ENCODE measurements at places on chromosomes 4 and X. TPM values are rescaled to one million over a fixed set of nuclear protein-coding genes. Genes with fewer than 3 reads are reported as not detected.
A peak's percentile ranks its signal among the peaks of the same experiment; 100 is the strongest.

VSIG4 gene
- 0.23 TPM for total RNA-seq

- peak; percentile 82 for DNase-seq
These were observed 29.2 kb upstream of the MXD4 start for GRCh38 chr4:2290974-2291704.

SCFD2 gene
- 21.4 TPM for total RNA-seq

DNA sequence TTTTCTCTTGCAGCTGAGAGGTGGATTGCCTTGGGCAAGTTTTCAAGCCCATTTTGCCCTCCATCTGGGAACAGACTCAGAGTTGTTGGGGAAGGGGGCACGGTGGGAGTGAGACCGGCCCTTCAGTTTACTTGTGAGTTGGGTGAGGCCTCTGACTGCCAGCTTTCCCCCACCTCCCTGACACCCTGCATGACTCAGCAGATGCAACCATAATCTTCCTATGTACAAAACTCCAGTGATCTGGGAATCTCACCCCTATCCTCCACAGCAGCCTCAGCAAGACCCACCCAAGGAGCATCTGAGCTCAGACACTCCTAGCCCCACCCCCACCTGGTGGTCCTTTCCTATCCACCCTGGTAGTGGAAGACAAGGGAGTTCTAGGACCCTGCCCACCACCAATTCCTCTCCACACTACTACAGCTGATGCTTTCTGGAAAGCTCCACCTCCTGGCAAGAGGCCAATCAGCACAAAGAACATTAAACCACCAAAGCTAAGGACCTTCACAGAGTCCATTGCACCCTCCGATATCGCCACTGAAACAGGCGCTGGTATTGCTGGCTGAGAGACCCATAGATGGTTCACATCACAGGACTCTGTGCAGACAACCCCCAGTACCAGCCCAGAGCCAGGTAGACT, 99.4 kb upstream of the STK26 start:
- no peak for DNase-seq

- DNase-seq = no peak
These were observed 149.3 kb upstream of the RBPJ start for GRCh38 chr4:26171501-26171900.

- DNase-seq = no peak
These were observed 14.1 kb upstream of the CNOT6L start for GRCh38 chr4:77833126-77833724.

GRCh38 chr4:10492464-10492863, 35.2 kb upstream of the ZNF518B start:
- no peak for DNase-seq

DNA sequence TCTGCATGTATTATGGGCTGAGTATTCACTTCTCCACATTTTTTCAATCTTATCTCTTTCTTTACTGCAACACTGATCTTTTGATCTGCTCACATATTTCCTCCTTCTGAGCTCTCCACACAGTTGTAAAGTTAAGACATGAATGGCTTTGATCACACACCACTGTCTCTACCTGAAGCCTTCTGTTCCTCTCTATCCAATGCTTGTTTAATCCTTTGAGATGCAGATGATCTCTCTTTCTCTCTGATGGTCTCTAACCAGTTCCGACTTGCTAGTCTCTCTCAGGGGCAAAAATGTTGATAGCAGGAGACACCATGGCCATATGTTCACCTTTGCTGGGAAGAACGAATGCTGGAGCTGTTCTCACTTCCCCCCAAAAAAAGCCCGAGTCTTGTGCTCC, 162.4 kb downstream of the UNC5C start:
- DNase-seq = no peak

DNA sequence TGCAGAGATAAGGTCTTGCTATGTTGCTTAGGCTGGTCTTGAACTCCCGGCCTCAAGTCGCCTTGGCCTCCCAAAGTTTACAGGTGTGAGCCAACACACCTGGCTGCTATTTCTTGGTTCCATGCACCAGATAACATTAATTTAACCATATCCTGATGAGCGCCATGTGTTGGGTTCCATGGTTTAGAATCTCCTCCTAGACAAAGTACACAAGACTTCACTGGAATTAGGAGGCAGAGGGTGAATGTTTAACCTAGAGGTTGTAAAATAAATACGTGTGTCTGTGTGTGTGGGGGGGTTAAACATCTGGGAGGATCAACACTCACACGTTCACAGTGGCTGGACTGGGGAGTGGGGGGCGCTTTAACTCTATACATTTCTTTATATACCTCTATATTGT, 32.4 kb upstream of the SORCS2 start:
- no peak for DNase-seq

- DNase-seq = no peak
These were observed 1470.4 kb downstream of the ADGRL3 start for GRCh38 chr4:62670514-62670913.

- peak; percentile 67 for DNase-seq
These were observed 108.4 kb upstream of the ATXN3L start for GRCh38 chrX:13428053-13428786.

DNA sequence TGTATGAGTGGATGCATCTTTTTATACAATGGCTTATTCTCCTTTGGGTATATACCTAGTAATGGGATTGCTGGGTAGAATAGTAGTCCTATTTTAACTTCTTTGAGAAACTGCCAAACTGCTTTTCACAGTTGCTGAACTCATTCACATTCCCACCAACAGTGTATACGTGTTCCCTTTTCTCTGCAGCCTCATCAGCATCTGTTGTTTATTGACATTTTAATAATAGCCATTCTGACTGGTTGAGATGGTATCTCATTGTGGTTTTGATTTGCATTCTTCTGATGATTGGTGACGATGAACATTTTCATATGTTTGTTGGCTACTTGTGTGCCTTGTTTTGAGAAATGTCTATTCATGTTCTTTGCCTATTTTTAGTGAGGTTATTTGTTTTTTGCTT, 687.0 kb upstream of the EPHA5 start:
- no peak for DNase-seq

RNF175 gene
- not detected for total RNA-seq

MAPK10 gene
- total RNA-seq = not detected

- DNase-seq = no peak
These were observed 62.2 kb downstream of the DIPK2B start for GRCh38 chrX:45138525-45138924.

GRCh38 chrX:38919202-38919601, 117.9 kb downstream of the MID1IP1 start:
- DNase-seq = no peak

ATP1B4 gene
- not detected for total RNA-seq

GRCh38 chr4:27245216-27245615, 384.6 kb downstream of the STIM2 start:
- no peak for DNase-seq

PPA2 gene
- 117 TPM for total RNA-seq

SYN1 gene
- total RNA-seq = 0.67 TPM

GRCh38 chr4:60359746-60360367, 840.3 kb upstream of the ADGRL3 start:
- no peak for DNase-seq

- no peak for DNase-seq
These were observed 118.8 kb upstream of the PCDH18 start for GRCh38 chr4:137651128-137651527.

DNA sequence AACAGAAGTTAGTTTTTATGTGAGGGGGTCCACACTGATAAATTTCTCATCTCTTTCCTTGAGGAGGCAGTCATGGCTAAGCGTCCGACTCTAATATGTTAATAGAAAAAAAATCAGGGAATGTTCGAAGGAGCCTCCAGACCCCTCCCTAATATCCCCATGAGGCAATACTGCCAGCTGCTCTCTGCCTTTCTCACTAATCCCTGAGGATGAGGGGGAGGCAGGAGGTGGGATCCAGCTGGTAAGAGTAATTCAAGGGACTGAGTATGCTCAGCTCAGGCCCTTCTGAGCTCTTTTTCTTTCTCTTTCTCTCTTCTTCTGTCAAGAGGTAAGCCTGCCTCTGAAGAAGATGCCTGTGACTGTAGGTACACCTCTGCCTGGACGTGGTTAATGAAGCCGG, 51.7 kb downstream of the PIR start:
- no peak for DNase-seq

DNA sequence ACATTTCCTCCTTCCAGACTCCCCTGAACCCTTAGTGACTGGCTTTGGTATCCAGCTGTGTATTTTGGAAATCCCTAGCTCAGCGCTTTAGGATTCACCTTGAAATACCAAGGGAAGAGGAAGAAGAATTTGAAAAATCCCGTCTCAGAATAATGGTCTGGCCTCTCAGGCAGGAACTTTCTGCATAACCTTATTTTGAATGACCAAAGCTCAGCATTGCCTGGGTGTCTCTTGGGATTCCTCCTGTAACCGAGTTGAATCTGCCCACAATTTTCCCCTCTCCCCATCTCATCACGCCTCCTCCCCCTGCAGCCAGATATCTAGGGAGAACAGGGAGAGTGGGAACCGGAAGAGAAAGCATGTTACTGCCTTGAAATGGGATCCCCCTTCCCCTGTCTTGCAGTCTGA, 116.2 kb downstream of the SMIM20 start:
- DNase-seq = no peak

GRCh38 chr4:152676052-152676854, 3.5 kb downstream of the TMEM154 start:
- no peak for DNase-seq

BEX4 gene
- total RNA-seq = 9.7 TPM

FABP2 gene
- not detected for total RNA-seq

- no peak for DNase-seq
These were observed 2.0 kb downstream of the USP9X start for GRCh38 chrX:41087201-41087600.

- no peak for DNase-seq
These were observed 36.8 kb upstream of the IL1RAPL1 start for GRCh38 chrX:28550331-28550872.

GRCh38 chr4:180598281-180598680, 1644.9 kb upstream of the TENM3 start:
- no peak for DNase-seq

- no peak for DNase-seq
These were observed 36.2 kb upstream of the ATP6AP2 start for GRCh38 chrX:40544343-40545266.

DNA sequence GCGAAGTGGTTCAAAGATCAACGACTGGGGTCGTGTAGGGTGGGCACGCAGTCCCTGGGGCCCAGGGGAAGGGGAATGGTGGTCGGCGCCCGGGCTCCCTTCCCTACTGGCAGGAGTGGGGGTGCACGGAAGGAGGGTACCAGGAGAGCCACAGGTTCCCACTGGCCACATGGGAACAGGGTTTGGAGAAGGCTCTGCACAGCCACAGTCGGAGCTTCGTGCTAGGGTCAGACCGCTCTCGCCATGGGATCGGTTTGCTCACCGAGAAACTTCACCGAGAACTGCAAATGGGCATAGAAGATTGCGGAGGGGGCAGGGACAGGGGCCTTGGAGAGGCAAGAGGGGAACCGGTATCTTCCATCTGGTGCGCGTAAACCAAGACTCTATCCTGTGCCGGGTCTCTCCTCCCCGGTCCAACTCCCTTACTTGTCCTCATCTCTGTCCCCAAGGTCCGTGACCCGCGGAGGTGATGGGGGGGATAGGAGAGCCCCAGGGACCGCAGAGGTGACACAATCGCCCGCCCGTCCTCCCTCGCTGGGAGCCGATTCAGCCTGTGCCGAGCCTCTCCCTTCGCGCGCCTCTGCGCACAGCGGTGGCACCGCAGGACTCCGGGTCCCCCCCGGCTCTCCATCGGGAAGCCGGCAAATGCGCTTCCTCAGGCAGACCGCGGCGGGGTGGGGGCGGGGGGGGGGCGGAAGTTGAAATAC, 1.0 kb downstream of the SCD5 start:
- peak; percentile 22 for DNase-seq

GRCh38 chrX:20432048-20432447, 165.3 kb upstream of the RPS6KA3 start:
- no peak for DNase-seq

TMEM156 gene
- 11.7 TPM for total RNA-seq

- DNase-seq = no peak
These were observed 179.9 kb upstream of the BCOR start for GRCh38 chrX:40277672-40278071.

DNA sequence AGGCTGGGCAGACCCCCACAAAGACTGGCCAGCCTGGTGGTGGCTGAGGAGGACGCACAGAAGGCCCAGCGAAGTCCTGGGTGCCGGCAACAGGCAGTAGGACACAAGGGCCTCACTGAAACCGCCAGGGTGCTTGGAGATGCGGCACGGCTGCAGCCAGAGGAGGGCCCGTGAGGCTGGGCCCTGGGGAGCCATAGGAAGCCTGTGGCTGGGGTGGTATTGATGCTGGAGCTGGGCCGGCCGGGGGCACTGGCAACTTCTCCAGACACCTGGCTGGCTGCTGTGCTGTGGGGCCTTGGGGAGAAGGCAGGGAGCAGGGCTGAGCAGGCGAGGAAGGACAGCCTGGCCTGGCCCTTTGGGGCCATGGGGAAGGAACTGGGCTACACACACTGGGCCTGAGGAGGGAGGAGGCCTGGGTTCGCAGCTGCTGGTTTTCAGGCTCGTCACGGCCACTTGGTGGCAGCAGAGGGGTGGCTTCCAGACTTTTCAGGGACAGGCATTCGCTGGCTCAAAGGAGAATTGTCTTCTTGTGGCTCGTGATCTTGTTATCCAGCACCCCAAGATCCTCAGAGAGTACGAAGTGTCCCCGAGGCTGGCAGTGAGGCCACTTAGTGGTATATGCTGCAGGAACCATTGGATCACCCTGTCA, 37.2 kb downstream of the ATP2B3 start:
- peak; percentile 74 for DNase-seq

DNA sequence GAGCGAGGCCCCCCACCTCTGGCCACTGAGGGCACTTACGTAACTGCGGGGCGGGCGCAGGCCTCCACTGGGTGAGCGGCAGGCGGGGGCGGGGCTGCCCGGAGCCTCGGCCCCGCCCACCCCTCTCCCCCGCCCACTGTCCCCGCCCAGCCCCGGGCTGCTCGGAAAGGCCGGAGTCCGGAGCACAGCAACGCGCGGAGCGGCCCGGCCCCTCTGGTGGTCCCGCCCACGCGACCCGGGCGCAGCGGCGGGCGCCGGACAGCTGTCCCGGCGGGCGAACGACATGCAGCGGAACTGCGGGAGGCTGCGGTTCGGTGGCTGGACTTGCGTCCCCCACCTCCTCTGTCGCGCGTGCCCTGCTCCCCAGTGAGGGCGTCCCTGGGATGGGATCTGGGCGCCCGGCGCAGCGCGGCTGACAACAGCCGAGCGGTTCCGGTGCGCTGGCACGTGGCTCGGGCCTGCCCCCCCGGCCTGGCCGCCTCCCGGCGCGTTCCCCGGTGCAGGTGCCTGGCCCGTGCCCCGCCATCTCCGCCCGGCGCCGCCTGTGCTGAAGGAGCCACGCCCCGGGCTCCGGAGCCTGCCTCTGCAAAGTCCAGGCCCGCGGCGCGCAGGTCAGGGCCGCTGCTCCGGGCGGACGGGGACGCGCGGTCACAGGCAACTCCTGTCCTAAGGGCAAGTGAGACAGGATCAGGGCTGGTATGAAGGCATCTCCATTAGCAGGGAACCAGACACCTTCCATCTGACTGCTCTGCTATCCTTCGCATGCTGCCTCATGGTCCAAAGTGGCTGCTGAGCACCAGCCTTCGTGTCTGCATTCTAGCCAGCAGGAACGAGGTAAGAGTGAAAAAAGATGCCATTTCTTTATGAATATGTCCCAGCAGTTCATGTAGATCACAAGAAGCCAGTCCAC, 21.8 kb upstream of the JAKMIP1 start:
- peak; percentile 23 for DNase-seq

- no peak for DNase-seq
These were observed 8.1 kb downstream of the MORF4L2 start for GRCh38 chrX:103678199-103678993.
